ENCODE measurements at places on chromosomes 3 and 15.

DNA sequence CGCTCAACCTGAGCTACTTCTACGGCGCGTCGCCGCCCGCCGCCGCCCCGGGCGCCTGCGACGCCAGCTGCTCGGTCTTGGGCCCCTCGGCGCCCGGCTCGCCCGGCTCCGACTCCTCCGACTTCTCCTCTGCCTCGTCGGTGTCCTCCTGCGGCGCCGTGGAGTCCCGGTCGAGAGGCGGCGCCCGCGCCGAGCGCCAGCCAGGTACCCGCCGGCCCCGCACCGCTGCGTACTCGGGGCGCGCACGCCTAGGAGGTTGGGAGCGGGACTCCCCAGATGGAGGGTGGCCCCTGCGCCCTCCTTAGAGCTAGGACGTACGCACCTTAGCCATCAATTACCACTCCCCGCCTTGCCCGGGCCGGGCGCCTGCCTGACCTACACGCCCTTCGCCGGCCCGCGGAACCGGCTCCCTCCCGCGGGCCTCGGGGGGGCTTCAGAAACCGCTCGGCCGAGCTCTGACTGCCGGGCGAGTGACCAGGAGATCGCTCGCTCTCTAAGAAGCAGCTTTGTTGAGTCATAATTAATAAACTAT lies 466 bp downstream of the NFKBIZ start:
- peak; percentile 21 for DNase-seq

GRCh38 chr3:12312010-12312409 lies 23.1 kb downstream of the PPARG start:
- DNase-seq = no peak

- no peak for DNase-seq
These were observed 239.9 kb downstream of the FAM43A start for GRCh38 chr3:194925614-194926013.

GRCh38 chr3:160012108-160012507 lies 23.5 kb downstream of the IL12A start:
- DNase-seq = no peak

- no peak for DNase-seq
These were observed 13.2 kb upstream of the CCDC13 start for GRCh38 chr3:42786212-42786611.
